Endodermal cell (in vitro differentiated cells): ENCODE measurements at places on chromosomes 16 and 17. TPM values are rescaled to one million over a fixed set of nuclear protein-coding genes. Genes with fewer than 3 reads are reported as not detected.

- no peaks in the 10 kb centered on the region for H3K27me3 ChIP-seq
- H3K36me3 ChIP-seq: no peaks in the 10 kb centered on the region
- peak overlapping the region; percentile 82 for H3K27ac ChIP-seq
- no peak overlapping the region for H3K4me3 ChIP-seq
Observed at GRCh38 chr16:53958341-53958880, 254.5 kb downstream of the FTO start.

Gene SOX15
- 6.4 and 6.9 TPM in 2 replicates for total RNA-seq

Gene TAC4
- 3.2 to 5.0 TPM (median 3.9 TPM) in 3 replicates for total RNA-seq

GRCh38 chr17:79007504-79008381, 1.8 kb downstream of the CANT1 start:
- peak; percentile 54 for DNase-seq
- peaks cover 3% of the 10 kb centered on the region for H3K4me1 ChIP-seq
- no peaks in the 10 kb centered on the region for H3K27me3 ChIP-seq
- H3K4me3 ChIP-seq: peak overlapping the region; percentile 84

- no peak overlapping the region for H3K27ac ChIP-seq
- H3K4me3 ChIP-seq: no peak overlapping the region
- H3K4me1 ChIP-seq: no peaks in the 10 kb centered on the region
- no peak for DNase-seq
- peaks cover 100% of the 10 kb centered on the region for H3K36me3 ChIP-seq
Observed at GRCh38 chr16:2761472-2761871, 9.0 kb downstream of the SRRM2 start.

DNA sequence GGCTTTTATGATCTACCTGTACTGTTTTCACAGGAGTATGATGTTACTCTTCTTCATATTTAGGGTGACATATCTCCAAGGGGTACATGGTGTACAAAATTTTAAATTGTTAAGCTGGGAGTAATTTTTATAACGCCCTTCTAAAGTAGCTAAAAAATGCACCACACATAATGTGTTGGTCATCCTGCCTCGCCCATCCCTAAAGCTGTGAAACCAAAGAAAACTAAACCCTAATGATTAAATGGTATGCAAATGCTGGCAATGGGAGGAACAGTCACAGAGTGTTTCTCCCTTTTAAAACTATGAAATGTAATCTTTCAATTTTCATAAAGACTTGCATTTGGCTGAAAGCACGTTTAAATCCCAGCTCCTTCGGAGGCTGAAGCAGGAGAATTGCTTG, 2.0 kb upstream of the KRT24 start:
- H3K27ac ChIP-seq: no peak overlapping the region
- H3K27me3 ChIP-seq: no peaks in the 10 kb centered on the region
- H3K4me3 ChIP-seq: no peak overlapping the region
- no peaks in the 10 kb centered on the region for H3K4me1 ChIP-seq

DNA sequence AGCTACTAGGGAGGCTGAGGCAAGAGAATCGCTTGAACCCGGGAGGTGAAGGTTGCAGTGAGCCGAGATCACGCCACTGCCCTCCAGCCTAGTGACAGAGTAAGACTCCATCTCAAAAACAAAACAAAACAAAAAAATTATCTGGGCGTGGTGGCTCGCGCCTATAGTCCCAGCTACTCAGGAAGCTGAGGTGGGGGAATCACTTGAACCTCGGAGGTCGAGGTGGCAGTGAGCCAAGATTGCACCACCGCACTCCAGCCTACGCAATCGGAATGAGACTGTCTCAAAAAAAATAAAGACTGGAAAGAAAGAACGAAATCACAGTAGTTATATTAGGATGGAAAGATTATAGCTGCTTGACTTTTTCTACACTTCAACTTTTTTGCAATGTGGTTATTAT, 18.9 kb downstream of the COG1 start:
- H3K36me3 ChIP-seq: peaks cover 51% of the 10 kb centered on the region
- no peak overlapping the region for H3K27ac ChIP-seq

DNA sequence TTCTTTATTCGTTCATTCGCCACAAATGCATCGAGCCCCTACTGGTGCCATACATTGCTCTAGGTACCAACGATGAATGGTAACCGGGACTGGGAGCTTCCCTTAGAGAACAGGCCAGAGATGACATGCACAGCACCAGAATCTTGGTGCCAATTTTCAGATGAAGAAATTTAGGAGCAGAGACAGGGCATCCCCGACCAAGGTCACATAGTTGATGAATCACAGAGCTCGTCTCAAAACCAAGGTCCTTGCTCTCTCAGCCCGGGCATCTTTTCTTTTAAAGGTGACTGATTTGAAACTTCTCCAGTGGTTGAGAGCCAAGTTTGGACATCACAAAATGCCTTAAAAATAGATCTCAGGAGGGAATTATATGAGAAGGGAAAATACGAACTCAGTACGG, 73.2 kb upstream of the C16orf82 start:
- no peaks in the 10 kb centered on the region for H3K36me3 ChIP-seq
- H3K4me1 ChIP-seq: peaks cover 10% of the 10 kb centered on the region
- H3K27ac ChIP-seq: no peak overlapping the region
- H3K27me3 ChIP-seq: peaks cover 44% of the 10 kb centered on the region
- DNase-seq: no peak

Gene ZNF629
- 28.9 and 31.8 TPM in 2 replicates for total RNA-seq

DNA sequence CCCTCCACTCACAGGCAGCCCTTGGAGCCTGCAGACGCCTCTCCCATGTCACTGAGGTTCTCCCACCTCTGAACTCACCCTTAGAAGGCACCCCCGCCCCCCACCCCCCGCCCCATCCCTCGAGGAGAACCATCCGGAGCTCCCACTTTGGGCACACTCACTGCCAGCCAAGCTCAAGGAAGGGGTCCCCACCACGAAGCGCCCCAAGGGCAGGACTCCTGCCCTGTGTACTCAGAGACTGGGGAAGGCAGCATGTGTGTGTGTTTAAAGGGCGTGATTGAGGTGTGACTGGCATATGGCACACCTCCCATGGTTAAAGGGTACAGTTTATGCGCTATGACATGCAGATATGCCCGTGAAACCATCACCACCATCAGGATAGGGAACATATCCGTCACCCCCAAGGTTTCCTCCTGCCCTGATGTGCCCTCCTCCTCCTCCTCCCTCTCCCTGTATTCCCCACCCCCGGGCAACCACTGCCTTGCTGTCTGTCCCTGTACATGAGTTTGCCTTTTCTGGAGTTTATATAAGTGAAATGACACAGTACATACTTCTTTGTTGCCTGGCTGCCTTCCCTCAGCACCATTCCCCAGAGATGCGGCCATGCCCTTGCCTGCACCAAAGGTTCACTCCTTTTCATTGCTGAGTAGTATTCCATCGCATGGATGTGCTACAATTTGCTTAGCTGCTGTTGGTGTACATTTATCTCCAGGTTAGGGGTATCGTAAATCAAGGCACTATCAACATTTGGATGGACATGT, 14.0 kb upstream of the RBFOX3 start:
- peak; percentile 35 for DNase-seq
- H3K4me1 ChIP-seq: no peaks in the 10 kb centered on the region
- no peak overlapping the region for H3K27ac ChIP-seq
- no peaks in the 10 kb centered on the region for H3K27me3 ChIP-seq

DNA sequence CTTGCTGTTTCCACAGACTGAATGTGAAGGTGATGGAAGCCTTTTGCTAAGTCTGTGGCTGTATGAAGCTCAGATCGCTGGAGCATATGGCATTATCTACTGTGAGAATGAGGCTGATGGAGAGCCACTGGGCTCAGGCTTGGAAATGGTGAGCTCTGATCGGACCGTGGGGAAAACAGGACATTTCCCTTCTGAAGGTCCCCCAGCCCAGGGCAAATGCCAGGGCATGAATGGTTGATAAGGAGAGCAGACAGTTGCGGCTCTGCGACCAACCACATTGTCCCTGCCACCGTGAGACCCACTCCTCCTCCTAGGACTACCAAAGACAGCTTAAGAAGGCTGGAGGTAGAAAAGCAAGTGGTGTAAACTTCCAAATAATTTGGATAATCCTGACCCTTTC, 4.7 kb upstream of the CUEDC1 start:
- H3K36me3 ChIP-seq: no peaks in the 10 kb centered on the region
- no peak overlapping the region for H3K4me3 ChIP-seq
- peaks cover 15% of the 10 kb centered on the region for H3K27me3 ChIP-seq
- peak; percentile 44 for DNase-seq
- peaks cover 12% of the 10 kb centered on the region for H3K4me1 ChIP-seq
- H3K27ac ChIP-seq: no peak overlapping the region

DNA sequence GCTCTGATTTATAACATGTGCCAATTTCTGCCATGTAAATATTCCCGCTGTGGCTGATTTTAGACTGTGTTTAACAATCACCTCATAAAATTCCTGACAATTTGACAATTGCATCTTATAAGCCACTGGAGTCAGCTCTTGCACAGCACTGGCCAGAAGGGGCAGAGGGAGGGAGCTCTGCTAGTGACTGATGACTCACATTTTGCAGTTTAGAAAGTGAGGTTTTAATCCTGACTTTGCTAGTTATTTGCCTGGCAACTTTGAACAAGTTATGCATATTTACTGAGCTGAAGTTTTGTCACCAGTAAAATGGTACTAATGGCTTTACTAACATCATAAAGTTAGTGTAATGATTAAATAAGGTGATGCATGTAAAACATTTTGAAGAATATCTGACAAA, 452.3 kb downstream of the CNTNAP4 start:
- no peaks in the 10 kb centered on the region for H3K4me1 ChIP-seq
- no peak overlapping the region for H3K4me3 ChIP-seq

Gene CCL7
- total RNA-seq: not detected in 2 replicates

Gene ASGR2
- not detected in 2 replicates for total RNA-seq

DNA sequence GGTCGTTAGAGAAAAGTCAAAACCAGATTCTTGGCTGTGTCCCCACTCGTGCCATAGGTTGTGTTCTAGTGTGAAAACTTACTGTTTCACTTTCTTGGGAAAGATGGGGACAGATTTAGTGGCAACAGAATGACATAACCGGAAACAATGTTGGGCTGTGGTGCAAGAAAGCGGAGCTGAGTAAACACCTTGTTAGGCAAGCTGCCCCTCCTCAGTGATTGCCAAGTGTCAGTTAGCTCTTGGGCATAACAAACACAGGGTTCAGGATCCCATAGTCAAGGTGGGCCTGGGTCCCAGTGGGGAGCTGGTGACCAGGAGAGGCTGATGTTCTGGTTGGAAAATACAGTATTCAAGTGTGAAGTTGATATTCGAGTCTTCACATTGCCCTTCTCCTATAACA, 15.4 kb downstream of the UBN1 start:
- H3K4me1 ChIP-seq: peaks cover 4% of the 10 kb centered on the region
- H3K36me3 ChIP-seq: peaks cover 80% of the 10 kb centered on the region
- H3K27me3 ChIP-seq: no peaks in the 10 kb centered on the region
- no peak overlapping the region for H3K27ac ChIP-seq
- no peak overlapping the region for H3K4me3 ChIP-seq
- DNase-seq: no peak

DNA sequence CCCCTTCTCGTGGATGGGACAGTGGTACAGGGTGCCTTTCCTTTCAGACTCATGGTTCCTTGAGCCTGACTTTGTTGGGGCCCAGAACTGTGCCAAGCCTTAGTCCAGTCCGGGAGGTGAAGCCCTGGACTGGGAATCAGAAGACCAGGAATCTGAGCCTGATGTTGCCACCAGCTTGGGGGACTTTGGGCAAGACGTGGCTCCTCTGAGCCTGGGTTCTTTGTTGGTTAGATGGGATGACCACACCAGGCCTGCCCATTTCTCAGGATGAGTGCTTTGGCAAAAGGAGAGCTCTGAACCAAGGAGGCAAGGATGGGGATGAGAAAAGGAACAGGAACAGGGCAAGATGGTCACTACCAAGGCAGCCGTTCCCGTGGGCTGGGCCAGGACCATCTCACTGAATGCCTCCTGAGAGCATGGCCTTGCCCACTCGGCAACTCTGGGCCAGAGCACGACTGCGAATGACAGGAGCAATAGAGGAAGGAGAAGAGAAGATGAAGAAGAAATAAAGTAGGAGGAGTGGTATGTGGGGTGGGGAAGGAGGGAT, 32.5 kb downstream of the PITPNM3 start:
- H3K36me3 ChIP-seq: no peaks in the 10 kb centered on the region
- H3K27me3 ChIP-seq: no peaks in the 10 kb centered on the region
- H3K4me3 ChIP-seq: no peak overlapping the region
- H3K27ac ChIP-seq: no peak overlapping the region
- peak; percentile 43 for DNase-seq
- no peaks in the 10 kb centered on the region for H3K4me1 ChIP-seq

Gene SLC22A31
- total RNA-seq: 27.5 to 33.9 TPM (median 32.2 TPM) in 3 replicates

GRCh38 chr16:14249291-14250032, 178.3 kb downstream of the MRTFB start:
- H3K4me3 ChIP-seq: no peak overlapping the region
- peaks cover 90% of the 10 kb centered on the region for H3K36me3 ChIP-seq

DNA sequence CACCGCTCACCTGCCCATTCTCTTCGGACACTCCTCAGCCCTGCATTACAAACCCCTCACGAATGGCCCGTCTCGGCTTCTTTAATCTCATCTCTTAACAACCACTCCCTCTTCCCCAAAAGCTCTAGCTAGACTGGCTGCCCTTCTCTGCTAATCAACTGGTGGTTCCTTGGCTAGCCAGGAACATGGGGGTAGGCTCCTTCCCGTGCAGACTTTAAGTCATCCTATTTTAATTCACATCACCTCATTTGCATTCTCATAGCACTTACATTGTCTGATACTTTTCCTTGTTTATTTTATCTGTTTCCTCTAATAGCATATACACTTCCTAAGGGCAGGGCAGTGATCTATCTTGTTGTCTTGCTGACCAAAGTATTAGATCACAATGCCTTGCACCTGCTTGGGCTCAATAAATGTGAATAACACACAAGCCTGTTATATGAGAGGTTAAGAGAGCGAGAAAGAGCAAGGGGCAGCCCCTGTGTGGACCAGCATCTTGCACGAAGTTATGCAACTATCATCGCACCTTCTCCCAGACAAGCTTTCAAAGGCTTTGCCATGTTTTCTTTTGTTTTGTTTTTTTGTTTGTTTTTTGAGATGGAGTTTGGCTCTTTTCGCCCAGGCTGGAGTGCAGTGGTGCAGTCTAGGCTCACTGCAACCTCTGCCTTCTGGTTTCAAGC, 9.8 kb downstream of the TP53 start:
- H3K4me1 ChIP-seq: no peaks in the 10 kb centered on the region
- DNase-seq: peak; percentile 80
- no peak overlapping the region for H3K27ac ChIP-seq
- no peaks in the 10 kb centered on the region for H3K27me3 ChIP-seq

Gene DNAI2
- not detected in 3 replicates for total RNA-seq

DNA sequence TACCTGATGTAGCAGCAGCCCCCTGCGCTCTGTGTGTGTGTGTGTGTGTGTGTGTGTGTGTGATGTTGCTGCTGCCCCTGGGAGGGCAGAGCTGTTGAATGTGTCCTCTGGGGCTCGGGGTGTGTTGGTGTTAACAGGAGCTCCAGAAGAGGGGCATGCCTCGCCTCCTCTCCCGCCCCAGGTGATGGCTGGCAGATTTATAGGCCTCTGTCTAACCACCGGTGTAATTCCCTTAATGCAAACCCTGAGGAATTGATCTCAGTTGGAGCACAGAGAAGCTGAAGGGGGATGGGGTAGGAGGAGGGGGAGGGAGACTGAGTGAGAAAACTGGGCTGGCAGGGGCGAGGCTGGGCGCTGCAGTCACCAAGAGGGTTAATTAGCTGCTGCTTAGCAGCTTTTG, 10.0 kb downstream of the CACNA1G start:
- peaks cover 19% of the 10 kb centered on the region for H3K27me3 ChIP-seq
- DNase-seq: no peak
- H3K36me3 ChIP-seq: no peaks in the 10 kb centered on the region
- H3K4me1 ChIP-seq: no peaks in the 10 kb centered on the region
- no peak overlapping the region for H3K4me3 ChIP-seq

GRCh38 chr16:88466175-88466862, 13.2 kb downstream of the ZFPM1 start:
- H3K27ac ChIP-seq: no peak overlapping the region
- peaks cover 13% of the 10 kb centered on the region for H3K4me1 ChIP-seq
- H3K36me3 ChIP-seq: no peaks in the 10 kb centered on the region
- H3K4me3 ChIP-seq: no peak overlapping the region
- no peaks in the 10 kb centered on the region for H3K27me3 ChIP-seq
- no peak for DNase-seq

GRCh38 chr16:6682142-6682811, 650.4 kb upstream of the RBFOX1 start:
- no peak overlapping the region for H3K27ac ChIP-seq
- no peaks in the 10 kb centered on the region for H3K36me3 ChIP-seq
- H3K4me1 ChIP-seq: peaks cover 5% of the 10 kb centered on the region
- H3K4me3 ChIP-seq: no peak overlapping the region
